Right ventricle myocardium inferior (tissue), 1 donor: ENCODE measurements at places on chromosomes 12 and 14. TPM values are rescaled to one million over a fixed set of nuclear protein-coding genes. Genes with fewer than 3 reads are reported as not detected.

The TAS2R13 gene
- total RNA-seq, result 0.43 TPM

The POTEM gene
- total RNA-seq, result not detected

The KRT73 gene
- not detected for total RNA-seq

The TAS2R10 gene
- not detected for total RNA-seq

The GPR162 gene
- total RNA-seq, result 7.8 TPM

The SLCO1B3 gene
- total RNA-seq, result not detected

The APOLD1 gene
- total RNA-seq, result 19.7 TPM

GRCh38 chr12:120474616-120474960 lies 5.0 kb upstream of the SRSF9 start:
- no peak for DNase-seq

- no peak for DNase-seq
These were observed 54.0 kb downstream of the GPATCH2L start for GRCh38 chr14:76205708-76206107.

DNA sequence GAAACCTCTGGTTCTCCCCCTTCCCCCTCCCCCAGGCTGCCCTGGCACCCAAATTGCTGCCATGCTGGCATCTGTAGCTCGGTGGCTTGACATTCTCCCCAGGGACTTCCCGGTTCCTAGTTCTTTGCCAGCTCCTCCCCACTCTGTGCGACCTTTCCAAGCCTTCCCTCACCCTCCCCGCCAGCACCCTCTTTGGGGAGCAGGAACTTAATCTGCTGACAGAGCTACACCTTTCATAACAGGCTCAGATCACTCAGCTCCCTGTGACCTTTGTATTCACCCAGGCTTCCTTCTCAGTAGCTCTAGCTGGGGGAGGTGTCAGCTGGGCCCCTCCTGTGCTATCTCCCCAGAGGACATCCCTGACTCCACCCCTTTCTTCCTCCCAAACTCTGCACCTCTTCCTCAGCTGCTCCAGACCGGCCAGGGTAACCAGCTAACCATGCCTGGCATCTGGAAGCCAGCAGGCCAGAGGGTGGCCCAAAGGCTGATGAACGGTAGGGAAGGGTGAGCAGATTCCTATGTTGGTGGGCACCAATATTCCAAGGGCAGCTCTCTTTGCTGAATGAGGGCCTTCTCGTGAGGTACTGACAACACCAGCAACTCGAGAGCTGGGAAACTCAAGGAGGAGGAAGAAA lies 1.8 kb upstream of the COX14 start:
- no peak for DNase-seq

GRCh38 chr12:29782871-29783772 lies 620 bp downstream of the TMTC1 start:
- DNase-seq, result peak; percentile 74
